ENCODE measurements at places on chromosomes 3 and 15.
A peak's percentile ranks its signal among the peaks of the same experiment; 100 is the strongest.

- H3K4me3 ChIP-seq, result no peak overlapping the region
- no peak overlapping the region for H3K27ac ChIP-seq
- peaks cover 3% of the 10 kb centered on the region for H3K36me3 ChIP-seq
- peaks cover 31% of the 10 kb centered on the region for H3K4me1 ChIP-seq
- peaks cover 3% of the 10 kb centered on the region for H3K27me3 ChIP-seq
- no peak for DNase-seq
Measured at GRCh38 chr3:60366486-60366885, 884.8 kb downstream of the FHIT start.

- H3K36me3 ChIP-seq, result no peaks in the 10 kb centered on the region
- H3K4me1 ChIP-seq, result peaks cover 46% of the 10 kb centered on the region
- H3K27ac ChIP-seq, result peak within 1 kb of the TSS; percentile 69
- DNase-seq, result no peak
Measured at GRCh38 chr3:48016301-48016973, at the start of gene MAP4. TSS of gene MAP4 (minus strand) at chr3:48016416. CDS start at chr3:47998860, 17,556 bp downstream.

- peak; percentile 37 for DNase-seq
- H3K4me3 ChIP-seq, result peak overlapping the region; percentile 94
- peaks cover 16% of the 10 kb centered on the region for H3K36me3 ChIP-seq
- H3K4me1 ChIP-seq, result peaks cover 78% of the 10 kb centered on the region
- H3K27me3 ChIP-seq, result no peaks in the 10 kb centered on the region
Measured at GRCh38 chr3:4908433-4909156, 70.6 kb upstream of the BHLHE40 start.

GRCh38 chr3:20320489-20320888 lies 134.5 kb upstream of the SGO1 start:
- no peak overlapping the region for H3K27ac ChIP-seq
- H3K27me3 ChIP-seq, result no peaks in the 10 kb centered on the region
- no peaks in the 10 kb centered on the region for H3K36me3 ChIP-seq
- no peak for DNase-seq

GRCh38 chr3:104460477-104461406 lies 906.0 kb upstream of the ALCAM start:
- no peak overlapping the region for H3K4me3 ChIP-seq
- no peaks in the 10 kb centered on the region for H3K4me1 ChIP-seq
- no peak for DNase-seq
- H3K27me3 ChIP-seq, result no peaks in the 10 kb centered on the region

DNA sequence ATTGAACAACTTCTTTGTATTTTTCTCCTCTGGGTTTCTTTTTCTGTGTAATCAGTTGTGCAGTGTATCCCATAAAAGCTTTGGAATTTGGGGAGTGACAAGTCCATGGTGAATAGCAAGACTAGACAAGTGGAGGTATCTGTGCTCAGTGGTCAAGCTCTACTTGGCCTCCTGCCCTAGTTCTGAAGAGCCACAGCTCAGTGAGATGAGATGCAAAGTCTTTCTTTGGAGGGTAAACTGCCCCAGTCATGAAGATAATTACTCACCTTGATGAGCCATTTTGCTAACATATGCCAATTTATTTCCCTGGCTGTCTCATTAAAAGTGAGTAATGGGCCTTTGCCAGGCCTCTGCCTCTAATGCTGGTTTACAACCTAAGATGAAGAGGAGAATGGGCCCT lies 271.2 kb upstream of the TRIM42 start:
- DNase-seq, result no peak
- H3K27me3 ChIP-seq, result no peaks in the 10 kb centered on the region
- H3K4me3 ChIP-seq, result no peak overlapping the region
- no peaks in the 10 kb centered on the region for H3K36me3 ChIP-seq
- H3K4me1 ChIP-seq, result no peaks in the 10 kb centered on the region

GRCh38 chr3:53612508-53612907 lies 118.1 kb downstream of the CACNA1D start:
- H3K27ac ChIP-seq, result no peak overlapping the region
- peaks cover 2% of the 10 kb centered on the region for H3K4me1 ChIP-seq
- H3K4me3 ChIP-seq, result no peak overlapping the region
- H3K27me3 ChIP-seq, result peaks cover 48% of the 10 kb centered on the region
- DNase-seq, result no peak

- no peaks in the 10 kb centered on the region for H3K27me3 ChIP-seq
- no peak overlapping the region for H3K4me3 ChIP-seq
- no peaks in the 10 kb centered on the region for H3K4me1 ChIP-seq
- H3K36me3 ChIP-seq, result no peaks in the 10 kb centered on the region
- H3K27ac ChIP-seq, result no peak overlapping the region
Measured at GRCh38 chr3:13628432-13628831, 79.5 kb downstream of the FBLN2 start.

- DNase-seq, result no peak
- no peak overlapping the region for H3K27ac ChIP-seq
- H3K27me3 ChIP-seq, result peaks cover 12% of the 10 kb centered on the region
- no peak overlapping the region for H3K4me3 ChIP-seq
Measured at GRCh38 chr15:73886717-73887345, 13.5 kb downstream of the TBC1D21 start.

DNA sequence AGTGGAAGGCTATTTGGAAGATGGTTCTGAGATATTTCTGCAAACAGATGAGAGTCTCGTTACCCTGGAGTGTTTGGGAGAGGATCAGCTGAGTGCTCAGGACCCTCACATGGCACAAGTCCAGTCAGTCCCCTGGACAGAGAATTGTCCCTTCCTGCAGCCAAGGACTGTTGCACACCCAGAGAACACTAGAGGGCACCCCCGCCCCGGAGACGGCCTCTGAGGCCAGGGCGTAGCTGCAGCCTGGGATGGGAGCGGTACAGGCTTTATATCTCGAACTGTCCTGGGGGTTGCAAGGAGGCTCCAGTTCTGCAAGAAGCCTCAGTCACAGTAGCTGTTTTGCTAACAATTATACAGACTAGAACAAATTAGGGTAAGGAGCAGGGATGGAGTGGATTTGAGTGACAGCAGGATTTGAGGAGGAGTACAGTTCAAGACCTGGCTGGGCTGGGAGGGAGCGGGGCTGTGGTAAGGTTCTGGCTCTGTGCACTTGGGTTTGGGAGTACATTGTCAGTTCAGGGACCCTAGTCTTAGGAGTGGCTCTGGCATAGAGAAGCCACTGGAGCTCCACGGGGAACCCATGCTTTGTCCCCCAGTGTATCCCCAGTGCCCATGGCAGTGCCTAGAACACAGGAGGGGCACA lies 67.6 kb upstream of the HACD2 start:
- H3K36me3 ChIP-seq, result no peaks in the 10 kb centered on the region
- H3K4me3 ChIP-seq, result no peak overlapping the region
- DNase-seq, result peak; percentile 50
- no peaks in the 10 kb centered on the region for H3K27me3 ChIP-seq
- H3K4me1 ChIP-seq, result no peaks in the 10 kb centered on the region

DNA sequence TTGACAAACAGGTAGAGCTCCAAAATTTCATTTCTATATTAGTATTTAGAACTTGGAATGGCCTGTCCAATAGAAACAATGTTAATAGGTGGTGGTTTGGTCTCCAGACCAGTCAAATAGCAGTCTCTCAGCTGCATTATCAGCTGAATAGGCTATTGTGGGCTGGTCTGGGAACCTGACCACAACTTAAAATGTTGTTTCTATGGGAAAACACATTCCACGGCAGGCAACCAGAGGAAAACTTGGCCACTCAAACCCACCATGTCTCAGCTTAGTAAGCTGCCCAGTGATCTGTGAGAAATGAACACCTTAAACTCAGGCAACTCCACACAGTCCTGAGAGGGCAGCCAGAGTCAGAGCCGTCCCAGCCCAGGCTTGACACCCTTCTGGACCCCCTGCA lies 20.4 kb downstream of the FBN1 start:
- no peaks in the 10 kb centered on the region for H3K4me1 ChIP-seq
- no peaks in the 10 kb centered on the region for H3K27me3 ChIP-seq
- no peak overlapping the region for H3K27ac ChIP-seq
- H3K36me3 ChIP-seq, result no peaks in the 10 kb centered on the region

DNA sequence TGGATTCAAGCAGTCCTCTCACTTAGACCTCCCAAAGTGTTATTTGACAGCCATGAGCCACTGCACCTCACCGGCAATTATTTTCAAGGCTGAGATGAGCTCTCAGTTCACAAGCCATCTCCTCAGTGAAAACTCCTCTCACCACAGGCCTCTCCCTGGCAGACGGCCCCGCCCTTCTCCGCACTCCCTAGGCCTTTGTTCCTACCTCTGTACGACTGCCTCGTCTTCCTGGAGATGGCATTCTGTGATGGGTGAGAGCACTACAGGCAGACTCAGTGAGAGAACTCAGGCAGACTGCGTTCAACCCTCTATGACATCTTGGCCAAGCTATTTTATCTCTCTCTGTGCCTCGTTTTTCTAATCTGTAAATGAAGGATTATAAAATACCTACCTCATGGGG lies 67.0 kb upstream of the TPM1 start:
- H3K27me3 ChIP-seq, result peaks cover 18% of the 10 kb centered on the region
- no peak overlapping the region for H3K4me3 ChIP-seq
- no peaks in the 10 kb centered on the region for H3K4me1 ChIP-seq
- no peak for DNase-seq
- no peak overlapping the region for H3K27ac ChIP-seq

DNA sequence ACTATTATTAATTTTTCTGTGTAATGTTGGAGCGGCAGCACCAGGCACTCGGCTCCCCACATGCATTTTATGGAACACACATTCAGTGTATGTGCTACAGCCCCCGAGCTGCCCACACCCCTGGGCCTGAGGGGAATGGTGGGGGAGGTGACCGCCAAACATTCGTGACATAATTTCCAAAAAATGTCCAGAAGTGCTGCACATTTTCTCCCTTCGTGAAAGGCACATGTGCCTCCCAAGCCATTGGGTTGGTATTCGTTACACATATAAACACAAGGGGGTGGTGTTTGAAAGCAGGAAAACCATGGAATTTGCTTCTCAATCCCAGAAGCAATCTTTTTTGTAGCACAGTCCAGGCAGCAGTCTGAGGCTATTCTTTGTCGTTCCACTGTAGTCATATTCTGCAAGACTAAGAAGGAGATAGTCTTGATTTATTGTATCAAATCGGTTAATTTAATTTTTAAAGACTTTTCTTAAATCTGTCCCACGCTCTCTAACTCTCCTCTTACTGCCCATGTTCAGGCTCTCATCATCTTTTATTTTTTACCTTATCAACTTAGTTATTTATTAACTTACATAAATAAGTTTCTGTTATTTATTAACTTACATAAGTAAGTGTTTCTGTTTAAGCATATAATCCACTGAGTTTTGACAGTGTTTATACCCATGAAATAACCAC lies 39.2 kb upstream of the POLR2M start:
- H3K4me1 ChIP-seq, result no peaks in the 10 kb centered on the region
- DNase-seq, result no peak
- no peaks in the 10 kb centered on the region for H3K27me3 ChIP-seq
- no peak overlapping the region for H3K4me3 ChIP-seq
- no peaks in the 10 kb centered on the region for H3K36me3 ChIP-seq

- no peak for DNase-seq
- H3K4me3 ChIP-seq, result no peak overlapping the region
- H3K27me3 ChIP-seq, result peaks cover 7% of the 10 kb centered on the region
- no peaks in the 10 kb centered on the region for H3K4me1 ChIP-seq
Measured at GRCh38 chr3:161171639-161172552, 49.2 kb upstream of the NMD3 start.

- H3K27ac ChIP-seq, result no peak overlapping the region
- peaks cover 13% of the 10 kb centered on the region for H3K4me1 ChIP-seq
- no peak overlapping the region for H3K4me3 ChIP-seq
- peak; percentile 45 for DNase-seq
- no peaks in the 10 kb centered on the region for H3K36me3 ChIP-seq
Measured at GRCh38 chr3:46829699-46830208, 33.5 kb downstream of the MYL3 start.

- H3K4me1 ChIP-seq, result peaks cover 41% of the 10 kb centered on the region
- DNase-seq, result peak; percentile 85
- peak within 1 kb of the TSS; percentile 87 for H3K4me3 ChIP-seq
- peaks cover 3% of the 10 kb centered on the region for H3K36me3 ChIP-seq
Measured at GRCh38 chr15:60397772-60398445, at the start of gene ANXA2. TSS of gene ANXA2 (minus strand) at chr15:60397986. CDS start at chr15:60386075, 11,911 bp downstream.

DNA sequence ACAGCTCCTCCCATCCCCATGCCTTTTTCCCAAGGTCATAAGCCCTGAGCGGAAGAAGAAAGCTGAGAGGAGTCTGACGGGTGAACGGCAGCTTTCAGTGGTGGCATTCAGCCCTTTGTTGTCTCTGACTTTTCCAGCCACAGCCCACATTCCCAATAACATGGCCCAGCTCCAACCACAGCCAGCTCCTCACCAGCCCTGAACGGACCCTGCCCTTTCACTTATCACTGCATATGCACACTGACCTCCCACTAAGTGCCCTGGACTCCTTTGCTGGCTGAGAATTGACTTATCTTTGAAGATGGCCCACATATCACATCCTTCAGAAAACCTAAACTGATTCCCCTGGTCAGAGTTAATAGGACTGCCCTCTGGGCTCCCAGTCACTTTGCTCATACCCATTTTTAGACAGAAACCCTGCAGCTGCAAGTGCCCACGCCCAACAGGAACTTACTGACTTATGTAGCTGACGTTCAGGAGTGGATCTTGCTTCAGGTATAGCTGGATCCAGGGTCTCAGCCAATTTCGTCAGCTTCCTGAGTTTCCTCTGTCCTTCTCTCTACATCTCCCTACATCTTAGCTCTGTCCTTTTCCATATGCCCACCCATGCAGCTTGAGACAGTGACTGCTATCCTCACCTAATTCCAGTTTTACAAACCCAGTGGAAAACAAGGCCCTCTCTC lies 348.5 kb upstream of the PROK2 start:
- peaks cover 64% of the 10 kb centered on the region for H3K4me1 ChIP-seq
- H3K27me3 ChIP-seq, result no peaks in the 10 kb centered on the region
- H3K4me3 ChIP-seq, result no peak overlapping the region
- DNase-seq, result no peak

DNA sequence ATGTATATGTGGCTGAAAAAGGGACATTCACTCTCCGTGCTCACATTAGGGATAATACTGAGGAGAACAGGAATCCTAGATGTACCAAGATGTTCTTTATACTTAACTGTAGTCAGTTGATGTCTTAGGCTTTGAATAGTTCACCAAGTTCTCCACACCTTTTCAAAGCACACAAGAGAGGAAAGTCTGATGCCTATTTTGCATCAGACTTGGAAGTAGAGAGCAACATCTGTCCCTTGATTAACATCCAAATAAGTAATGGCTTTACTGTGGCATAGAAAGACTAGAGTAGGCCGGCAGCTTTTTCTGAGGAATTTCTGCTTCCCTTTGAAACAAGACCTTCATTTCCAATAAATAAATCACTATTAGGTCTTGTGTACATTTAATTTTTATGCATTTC lies 34.0 kb downstream of the PIGB start:
- H3K27me3 ChIP-seq, result no peaks in the 10 kb centered on the region
- H3K27ac ChIP-seq, result no peak overlapping the region
- no peak for DNase-seq
- no peak overlapping the region for H3K4me3 ChIP-seq
- no peaks in the 10 kb centered on the region for H3K4me1 ChIP-seq

GRCh38 chr15:100769043-100769974 lies 110.3 kb upstream of the ALDH1A3 start:
- peaks cover 13% of the 10 kb centered on the region for H3K27me3 ChIP-seq
- no peaks in the 10 kb centered on the region for H3K4me1 ChIP-seq
- no peak overlapping the region for H3K27ac ChIP-seq
- H3K4me3 ChIP-seq, result no peak overlapping the region

GRCh38 chr15:38843736-38844590 lies 279.3 kb upstream of the RASGRP1 start:
- no peaks in the 10 kb centered on the region for H3K4me1 ChIP-seq
- no peak overlapping the region for H3K27ac ChIP-seq
- DNase-seq, result no peak
- peaks cover 19% of the 10 kb centered on the region for H3K27me3 ChIP-seq
- no peak overlapping the region for H3K4me3 ChIP-seq

- no peaks in the 10 kb centered on the region for H3K4me1 ChIP-seq
- H3K27me3 ChIP-seq, result peaks cover 9% of the 10 kb centered on the region
- no peak within 1 kb of the TSS for H3K4me3 ChIP-seq
- H3K27ac ChIP-seq, result no peak within 1 kb of the TSS
- no peak for DNase-seq
- H3K36me3 ChIP-seq, result no peaks in the 10 kb centered on the region
Measured at GRCh38 chr3:46612324-46612723, at the start of gene FAM240A. TSS of gene FAM240A (plus strand) at chr3:46612525. CDS start at chr3:46612684, 159 bp downstream.
